ENCODE measurements at places on chromosomes 12 and 14.

GRCh38 chr12:95198914-95199313, 18.4 kb downstream of the FGD6 start:
- no peak for DNase-seq

DNA sequence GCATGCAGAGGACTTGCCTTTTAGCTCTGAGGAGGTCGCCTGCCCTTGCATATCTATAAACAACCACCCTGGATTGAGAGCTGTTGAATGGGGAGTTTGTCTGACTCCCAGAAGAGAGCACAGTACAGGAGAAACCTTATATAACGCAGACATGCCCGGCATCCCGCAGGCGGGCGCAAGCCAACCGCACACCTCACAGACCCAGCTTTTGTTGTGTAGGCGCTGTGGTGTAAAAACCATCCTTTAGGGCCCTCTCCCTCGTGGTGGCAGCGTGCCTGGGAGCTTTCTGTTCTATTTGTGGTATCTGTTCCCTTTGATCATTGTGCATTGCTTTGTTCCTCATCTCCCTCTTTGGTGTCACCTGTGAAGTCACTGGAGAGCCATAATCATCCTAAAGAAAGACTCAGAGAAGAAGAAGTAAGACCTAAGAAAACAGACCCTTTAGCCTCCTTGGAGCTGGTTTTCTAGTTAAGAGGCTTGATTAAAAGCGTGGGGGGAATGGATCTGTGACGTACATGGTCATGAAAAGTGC, 77.7 kb downstream of the ETV6 start:
- no peak for DNase-seq

DNA sequence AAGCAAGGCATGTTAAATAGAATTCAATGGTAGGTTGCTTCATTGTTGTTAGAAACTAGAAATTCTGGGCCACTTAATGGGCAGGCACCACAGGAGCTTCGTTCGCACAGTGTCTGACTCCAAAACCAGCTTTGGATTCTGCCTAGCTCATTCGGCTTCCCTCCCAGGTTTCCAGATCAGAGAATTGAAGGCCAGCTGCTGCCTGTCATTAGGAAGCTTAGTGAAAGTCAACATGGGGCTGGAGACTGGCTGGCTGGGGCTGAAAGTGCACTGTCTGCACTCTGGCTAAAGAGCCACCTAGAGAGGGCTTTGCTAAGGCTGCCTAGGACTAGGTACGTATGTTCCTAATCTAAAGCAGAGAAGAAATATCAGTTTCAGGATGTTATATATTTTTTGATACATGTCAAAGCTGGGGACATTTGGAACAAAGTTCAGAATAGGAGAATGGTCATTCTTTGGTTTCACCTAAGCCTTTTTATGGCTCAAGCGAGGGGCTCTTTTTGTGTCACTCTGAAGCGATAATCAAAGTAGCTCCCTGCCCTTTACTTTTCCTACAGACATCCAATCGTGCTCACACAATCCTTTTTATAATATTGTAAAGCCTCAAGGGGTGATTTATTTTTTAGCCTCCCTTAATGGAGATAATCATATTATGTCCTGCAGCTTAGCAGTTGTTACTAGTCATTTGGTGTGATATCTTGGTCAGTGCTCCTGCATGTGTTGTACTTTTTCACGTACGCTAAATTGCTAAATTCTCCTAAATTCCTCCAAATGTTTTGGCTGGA, 238.5 kb upstream of the NAV3 start:
- DNase-seq: no peak

DNA sequence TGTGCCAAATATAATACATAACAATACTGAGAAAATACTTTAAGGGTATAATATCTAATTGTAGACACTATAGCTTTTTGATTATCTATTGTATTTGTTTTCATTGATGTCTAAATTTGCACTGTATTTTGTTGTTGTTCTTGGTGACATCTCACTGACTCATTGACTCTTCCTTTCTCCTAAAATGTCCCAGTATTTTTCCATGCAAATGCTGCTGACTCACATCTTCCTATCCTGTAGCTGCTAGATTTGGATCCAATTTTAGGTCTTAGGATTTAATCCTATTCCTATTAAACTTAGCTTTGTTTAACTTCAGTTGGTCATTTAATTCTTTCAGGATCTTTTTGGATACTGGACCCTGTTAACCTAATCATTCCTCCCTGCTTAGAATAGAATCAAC, 148.5 kb downstream of the TMTC2 start:
- DNase-seq: no peak

- peak; percentile 37 for DNase-seq
These were observed 1.0 kb downstream of the BLTP3B start for GRCh38 chr12:100141666-100141997.

- peak; percentile 91 for DNase-seq
These were observed 2.0 kb upstream of the LRP1-AS start for GRCh38 chr12:57149245-57149900.

- no peak for DNase-seq
These were observed 448.4 kb downstream of the MDGA2 start for GRCh38 chr14:47226877-47227520.

DNA sequence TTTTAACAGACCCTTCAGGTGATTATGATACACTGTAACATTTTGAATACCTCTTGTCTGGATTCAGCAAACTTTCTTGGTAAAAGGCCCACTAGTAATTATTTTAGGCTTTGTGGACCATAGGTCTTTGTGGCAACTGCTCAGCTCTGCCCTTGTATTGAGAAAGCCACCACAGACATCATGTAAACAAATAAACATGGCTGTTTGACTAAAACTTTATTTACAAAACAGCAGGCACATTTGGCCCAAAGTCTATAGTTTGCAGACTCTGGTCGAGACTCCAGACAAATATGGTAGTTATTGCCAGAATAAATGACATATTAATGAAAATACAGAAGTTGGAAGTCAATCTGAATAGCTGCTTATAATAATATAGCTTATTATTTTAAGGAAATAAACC, 18.2 kb downstream of the NAA30 start:
- no peak for DNase-seq

DNA sequence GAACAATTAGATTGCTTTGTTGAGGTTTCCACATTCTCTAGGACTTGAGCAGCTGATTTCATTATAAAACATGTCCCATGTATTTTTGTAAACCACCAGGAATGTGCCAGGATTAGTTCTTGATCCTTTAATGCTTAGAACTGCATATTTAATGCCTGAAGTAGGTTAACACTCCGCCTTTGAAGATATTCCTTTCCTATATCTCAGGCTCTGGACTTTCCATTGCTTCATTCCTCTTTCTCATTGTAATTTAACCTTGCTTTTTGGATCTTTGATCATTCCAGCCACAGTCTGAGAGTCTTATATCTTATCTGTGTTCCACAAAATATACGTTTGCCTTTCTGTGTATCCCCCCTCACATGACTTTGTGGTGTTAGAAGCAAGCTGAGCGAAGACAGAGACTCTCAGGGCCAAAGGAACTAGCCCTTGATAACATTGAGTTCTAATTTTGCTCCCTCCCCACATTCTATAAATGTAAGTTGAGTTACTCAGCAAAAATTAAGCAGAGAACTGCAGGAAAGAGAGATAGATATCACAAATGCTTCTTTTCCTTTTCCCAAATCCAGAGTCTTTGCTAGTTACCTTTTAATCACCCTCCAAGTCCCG, 2.4 kb upstream of the CLEC1B start:
- no peak for DNase-seq

DNA sequence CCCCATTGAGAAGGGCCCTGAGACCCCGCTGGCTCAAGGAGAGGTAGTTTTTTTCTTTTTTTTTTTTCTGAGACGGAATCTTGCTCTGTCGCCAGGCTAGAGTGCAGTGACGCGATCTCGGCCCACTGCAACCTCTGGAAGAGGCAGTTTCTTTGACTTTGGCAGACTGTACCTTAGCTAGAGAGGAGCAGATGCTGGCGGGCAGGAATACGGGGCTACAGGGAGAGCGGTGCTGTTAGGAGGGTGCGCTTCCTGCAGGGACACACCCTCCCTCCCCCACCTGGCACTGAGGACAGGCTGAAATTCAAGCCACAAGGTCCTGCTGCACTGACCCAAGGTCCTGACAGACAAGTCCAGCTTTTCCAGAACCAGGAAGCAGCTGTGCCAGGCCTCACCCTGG, 32.2 kb upstream of the NUDT14 start:
- no peak for DNase-seq

DNA sequence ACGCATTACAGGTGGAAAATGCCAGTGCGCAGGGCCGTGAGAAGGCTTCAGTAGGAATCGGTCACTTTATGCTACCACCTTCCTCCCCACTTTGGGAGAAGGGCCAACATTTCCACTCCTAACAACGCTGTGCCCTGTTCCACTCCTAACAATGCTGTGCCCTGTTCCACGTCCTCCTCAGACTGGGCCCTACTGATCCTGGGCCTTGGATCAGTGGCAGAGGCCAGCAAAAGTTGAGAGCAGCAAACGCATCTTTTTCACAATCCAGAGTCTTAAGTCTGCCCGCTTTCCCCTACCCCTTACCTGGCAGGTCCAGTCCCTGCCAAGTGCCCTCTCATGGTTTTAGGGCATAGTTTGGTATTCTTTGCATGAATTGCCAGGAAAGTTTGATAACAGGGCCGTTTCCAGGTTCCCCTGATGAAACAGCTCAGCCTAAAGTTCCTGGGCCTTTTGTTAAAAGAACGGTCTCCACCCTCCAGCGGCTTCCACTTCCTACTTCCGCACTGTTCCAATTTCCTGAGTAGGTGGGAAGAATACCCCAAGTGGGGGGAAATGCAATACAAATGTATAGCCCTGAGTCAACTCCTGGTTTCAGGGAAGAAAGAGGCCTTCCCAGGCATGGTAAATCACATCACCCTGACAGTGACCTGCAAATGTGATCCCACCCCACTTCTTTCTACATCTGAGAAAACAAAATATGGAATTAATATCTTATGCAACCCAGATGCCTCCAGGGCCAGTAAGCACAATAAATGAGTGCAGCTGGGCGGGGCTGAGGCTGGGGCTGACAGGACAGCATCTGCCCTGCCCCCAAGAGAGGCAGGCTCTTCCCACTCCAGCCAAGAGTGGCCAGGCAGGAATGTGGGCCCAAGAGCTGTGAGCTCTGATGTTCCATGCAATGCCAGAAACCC, 15.0 kb downstream of the KCTD10 start:
- peak; percentile 96 for DNase-seq

- DNase-seq: peak; percentile 53
These were observed 11.4 kb downstream of the EVL start for GRCh38 chr14:100076606-100077005.
